ENCODE measurements at places on chromosomes 6 and 20. TPM values are rescaled to one million over a fixed set of nuclear protein-coding genes. Genes with fewer than 3 reads are reported as not detected.

DNA sequence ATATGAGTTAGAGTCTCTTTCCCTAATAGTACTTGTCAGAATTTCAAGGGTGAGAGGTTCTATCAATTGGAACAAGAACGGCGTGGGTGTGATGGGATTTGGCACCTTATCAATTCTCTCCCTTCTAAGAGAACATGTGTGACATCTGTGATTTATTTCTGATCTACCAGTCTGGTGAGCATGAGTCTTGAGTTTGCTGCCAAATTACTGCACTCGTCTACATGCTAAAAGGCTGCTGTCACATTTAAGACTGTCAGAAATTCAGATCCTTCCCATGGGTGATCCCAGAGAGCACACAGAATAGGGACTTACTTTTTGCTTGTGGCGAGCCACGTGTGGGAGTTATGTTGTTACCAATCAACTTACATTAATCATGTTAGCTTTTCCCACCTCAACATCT lies 370.2 kb upstream of the SASH1 start:
- DNase-seq = no peak

DNA sequence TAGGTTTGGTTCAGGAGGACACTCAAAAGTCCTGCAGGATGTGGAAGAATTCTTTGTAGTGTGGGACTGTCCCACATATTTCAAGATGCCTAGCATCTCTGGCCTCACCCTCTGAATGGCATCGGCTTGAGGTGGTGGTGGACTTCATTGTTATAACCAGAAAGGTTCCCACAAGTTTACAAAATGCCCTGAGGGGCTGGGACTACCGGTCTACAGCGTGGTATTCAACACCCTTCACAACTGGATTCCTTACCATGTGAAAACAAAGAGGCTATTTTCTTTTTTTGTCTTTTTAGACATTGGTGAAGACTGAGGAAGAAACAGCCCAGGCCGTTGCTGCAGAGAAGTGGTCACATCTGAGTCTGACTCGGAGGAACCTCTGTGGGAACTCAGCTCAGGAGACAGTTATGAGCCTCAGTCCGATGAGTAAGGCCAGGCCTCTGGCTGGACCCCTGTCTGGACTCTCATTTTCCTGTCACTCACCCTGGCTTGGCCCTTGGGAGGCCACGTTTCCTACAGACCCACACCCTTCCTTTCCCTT lies 15.2 kb downstream of the PGBD1 start:
- DNase-seq = no peak

GRCh38 chr20:44448753-44449546 lies 26.7 kb upstream of the TTPAL start:
- no peak for DNase-seq

DNA sequence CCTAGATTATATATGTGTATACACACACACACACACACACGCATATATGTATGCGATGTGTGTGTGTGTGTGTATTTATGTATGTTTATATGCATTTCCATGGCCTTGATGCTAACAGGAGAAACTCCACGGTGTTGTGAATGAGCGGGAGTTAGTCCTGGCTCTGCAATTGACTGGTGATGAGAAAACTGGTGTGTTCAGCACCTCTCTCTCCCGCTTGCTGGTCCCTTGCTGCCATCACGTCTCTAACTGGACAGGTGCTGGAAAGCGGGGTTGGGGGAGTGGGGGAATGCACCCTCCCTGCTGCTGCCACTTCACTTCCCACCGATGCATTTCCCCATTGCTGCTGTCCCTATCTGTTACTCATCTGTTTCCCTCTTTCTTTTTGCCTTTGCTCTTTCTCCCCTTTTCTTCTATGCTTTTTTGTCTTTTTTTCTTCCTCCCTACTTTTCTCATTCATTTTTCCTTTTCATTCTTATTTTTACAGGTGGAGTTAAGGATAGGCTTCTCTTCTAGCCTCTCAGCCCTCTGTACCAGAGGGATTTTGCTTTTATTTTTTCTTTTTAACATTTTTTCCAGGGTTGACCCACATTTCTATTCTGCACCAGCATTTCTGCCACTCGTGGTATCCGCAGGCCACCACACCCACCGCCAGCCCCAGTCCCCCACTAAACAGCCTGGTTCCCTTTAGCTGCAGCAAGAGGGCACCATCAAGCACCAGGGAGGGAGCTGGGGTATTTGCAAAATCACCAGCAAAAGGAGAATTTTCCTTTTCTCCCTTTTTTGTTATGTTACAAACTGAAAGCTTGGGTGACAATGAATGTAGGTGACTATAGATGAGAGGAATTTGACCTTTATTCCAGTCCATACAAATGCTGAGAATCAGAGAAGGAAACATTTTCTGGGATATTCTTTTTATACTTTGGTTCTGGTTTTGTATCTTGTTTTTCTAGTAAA lies 115.6 kb downstream of the TCP11 start:
- no peak for DNase-seq

DNA sequence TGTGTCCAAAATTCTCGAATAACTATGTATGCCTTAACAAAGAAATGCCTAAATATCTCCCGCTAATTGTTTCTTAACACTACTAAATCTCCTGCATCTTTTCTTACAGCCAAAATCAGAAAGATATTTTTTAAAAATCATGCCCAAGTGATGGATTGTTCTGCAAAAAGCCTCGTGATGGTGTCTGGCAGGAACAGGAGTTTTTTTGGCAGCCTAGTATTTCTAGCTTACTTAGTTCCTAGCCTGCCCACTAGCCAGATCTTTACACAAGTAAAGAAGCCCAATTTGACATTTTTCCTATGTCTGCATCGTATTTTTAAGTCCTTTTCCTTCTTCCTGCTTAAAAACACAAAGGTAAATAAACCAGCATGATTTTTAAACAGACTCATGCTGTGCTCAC lies 31.5 kb downstream of the SLC2A12 start:
- no peak for DNase-seq

DNA sequence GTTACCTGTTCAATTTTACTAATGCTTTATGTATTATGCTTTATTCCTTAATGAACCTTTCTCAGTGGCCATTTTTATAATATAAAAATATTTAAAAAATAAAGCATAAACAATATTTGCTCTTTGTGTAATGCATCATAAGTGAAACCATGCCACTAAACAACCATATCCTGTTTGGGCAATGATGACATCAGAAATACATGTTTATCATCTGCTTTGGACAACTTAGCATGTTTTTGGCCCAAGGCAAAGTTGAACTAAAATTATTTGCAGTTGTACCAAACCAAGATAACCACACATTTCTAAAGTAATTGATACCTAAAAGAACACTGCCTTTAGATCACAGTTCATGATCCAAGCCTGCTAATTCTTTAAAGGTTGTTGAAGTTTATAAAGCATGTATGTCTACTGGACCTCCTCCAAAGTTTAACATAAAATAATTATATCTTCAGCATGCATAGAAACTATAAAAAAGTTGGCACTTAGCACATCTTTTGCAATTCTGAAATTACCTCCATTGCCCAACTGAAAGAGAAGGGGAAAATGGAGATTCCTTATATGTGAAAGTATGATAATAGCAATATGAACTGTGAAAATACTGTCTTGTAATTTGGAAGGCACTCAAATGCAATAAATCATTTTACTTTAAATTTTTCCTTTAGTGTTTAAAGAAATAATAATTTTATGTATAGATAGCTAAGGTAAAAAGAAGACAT lies 325.6 kb upstream of the RUNX2 start:
- DNase-seq = no peak

DNA sequence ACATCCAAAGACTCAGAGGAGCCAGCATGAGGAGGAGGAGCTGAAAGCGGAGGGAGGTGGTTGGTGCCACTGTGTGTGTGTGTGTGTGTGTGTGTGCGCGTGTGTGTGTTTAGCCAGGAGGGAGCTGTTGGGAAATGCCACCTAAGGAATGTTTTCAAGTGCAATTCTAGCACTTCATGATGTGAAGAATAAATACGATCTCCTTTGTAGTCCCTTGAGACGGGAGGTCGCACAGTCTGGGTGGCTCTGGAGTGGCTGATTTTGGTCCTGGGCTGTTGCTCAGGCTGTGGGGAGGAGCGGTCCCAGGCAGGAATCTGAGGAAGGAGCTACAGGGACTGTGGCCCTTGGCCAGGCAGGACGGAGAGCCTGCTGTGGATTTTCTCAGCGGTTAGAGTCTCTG lies 93.7 kb downstream of the PPP1R14C start:
- no peak for DNase-seq

GRCh38 chr20:8471465-8471864 lies 339.4 kb downstream of the PLCB1 start:
- no peak for DNase-seq

The HAO1 gene
- 2.7 TPM for total RNA-seq

The SGK2 gene
- total RNA-seq = 56.8 TPM

The MAS1L gene
- 0.26 TPM for total RNA-seq

The SAMD3 gene
- 2.2 TPM for total RNA-seq

All from mucosa of gallbladder (tissue), 1 donor.